ENCODE measurements at places on chromosomes 12 and 14.

DNA sequence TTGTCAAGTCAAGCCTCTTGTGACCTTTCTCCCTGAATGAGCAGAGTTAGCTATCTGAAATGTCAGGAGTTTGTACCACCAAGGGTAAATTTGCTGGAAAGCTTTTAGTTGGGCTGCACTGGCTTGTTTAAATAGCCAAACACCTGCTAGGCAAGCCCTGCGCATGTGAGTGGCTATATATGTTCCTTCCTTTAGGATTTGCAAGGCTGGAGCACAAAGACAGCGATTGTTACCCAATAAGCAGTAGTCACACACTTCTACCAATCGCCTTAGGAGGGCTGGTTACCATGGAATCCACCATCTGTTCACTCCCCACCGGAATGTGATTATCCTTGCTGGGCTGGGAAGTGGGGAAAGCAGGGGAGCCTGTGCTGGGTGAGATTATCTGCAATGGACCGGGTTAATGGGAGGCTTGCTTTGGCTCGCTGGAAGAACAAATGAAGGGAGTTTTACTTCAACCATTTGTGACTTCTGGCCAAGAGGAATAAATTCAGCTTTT is 102.5 kb downstream of the FGD4 start:
- DNase-seq = peak; percentile 74

DNA sequence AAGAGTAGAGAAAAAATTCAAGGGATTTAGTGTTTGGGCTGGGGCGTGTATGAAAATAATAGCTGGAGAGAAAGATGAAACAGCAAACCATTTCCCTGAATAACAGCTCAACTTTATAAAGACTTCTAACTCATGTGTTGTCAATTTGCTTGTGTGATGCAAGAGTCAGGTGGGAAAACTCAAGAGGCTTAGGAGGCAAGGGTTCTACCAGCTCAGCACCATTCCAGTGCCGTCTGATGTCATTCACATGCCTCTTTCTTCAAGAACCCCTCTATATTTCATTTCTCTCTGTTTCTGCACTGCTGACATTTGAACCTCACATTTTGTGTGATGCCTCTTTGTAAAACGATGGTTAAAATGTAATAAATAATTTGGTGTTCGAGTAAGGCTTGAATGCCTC is 192.2 kb downstream of the PRKD1 start:
- no peak for DNase-seq

- no peak for DNase-seq
These were observed 27.3 kb downstream of the ABCD2 start for GRCh38 chr12:39592295-39592694.

DNA sequence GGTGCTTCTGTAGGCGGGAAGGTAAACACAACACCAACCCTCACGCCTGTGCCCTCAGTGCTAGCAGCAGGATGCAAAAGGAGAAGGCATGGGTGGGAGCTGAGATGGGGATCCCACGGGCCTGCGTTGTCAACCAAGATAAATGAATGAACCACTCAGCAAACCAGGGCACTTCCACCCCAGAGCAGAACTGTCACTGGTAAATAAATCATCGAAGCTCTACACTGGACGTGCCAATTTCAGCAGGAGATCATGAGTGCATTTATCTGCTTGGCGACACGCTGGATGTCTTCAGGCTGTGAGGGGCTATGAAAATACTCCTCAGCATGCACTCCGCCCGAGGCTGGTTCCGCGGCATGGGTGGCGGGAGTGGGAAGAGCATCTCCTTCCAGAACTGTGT is 33.2 kb downstream of the HSPB8 start:
- DNase-seq = no peak

DNA sequence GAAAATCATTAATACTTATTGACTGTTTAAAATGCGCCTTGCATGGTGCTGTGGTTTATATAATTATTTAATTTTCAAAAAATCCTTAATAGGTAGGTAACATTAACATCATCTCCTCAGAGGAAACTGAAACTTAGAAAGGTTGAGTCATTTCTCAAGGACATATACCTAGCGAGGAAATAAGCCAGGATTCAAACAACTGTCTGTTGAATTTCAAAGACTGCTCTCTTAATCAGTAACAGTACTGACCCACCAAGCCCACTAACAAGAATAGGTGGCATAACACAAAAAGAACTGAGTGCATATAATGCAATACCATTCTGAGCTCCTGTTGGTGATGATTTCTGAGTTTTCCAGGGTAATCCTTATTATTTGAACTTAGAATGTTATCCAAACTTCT is 174.3 kb downstream of the SOX5 start:
- DNase-seq = no peak

DNA sequence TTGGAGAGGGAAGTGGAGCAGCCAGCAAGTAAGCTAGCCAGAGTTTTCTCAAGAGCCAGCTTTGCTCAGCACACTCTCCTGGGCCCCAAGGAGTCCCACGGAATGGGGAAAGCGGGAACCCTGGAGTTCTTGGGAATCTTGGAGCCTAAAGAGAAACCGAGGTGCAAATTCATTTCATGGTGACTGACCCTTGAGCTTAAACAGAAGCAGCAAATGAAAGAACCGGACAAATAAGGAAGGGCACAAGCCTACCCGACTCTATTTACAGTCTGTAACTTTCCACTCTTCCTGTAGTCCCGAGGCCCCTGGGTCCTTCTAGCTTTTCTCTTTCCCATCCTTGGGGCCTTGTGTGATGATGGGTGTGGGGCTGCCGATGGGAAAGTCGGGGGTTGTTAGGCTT is 18.1 kb upstream of the TIGAR start:
- DNase-seq = no peak

DNA sequence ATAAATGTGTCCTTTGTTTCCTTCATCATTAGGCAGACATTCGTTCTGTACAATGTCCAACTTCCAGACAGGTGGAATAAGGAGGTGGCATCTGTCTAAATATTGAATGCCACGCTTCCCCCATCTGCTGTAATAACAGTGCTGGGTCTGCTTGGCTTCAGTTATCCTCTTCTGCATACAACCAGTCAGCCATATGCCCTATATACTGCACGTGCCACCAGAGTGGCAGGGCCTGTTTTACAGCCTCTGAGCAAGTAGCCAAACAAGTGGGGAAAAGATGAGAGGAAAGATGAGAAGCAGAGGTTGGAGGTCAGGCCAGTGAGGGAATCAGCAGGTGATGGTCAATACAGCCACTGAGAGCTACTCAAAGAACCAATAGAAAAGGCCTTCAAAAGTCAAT is 55.4 kb downstream of the OTX2 start:
- DNase-seq = no peak

DNA sequence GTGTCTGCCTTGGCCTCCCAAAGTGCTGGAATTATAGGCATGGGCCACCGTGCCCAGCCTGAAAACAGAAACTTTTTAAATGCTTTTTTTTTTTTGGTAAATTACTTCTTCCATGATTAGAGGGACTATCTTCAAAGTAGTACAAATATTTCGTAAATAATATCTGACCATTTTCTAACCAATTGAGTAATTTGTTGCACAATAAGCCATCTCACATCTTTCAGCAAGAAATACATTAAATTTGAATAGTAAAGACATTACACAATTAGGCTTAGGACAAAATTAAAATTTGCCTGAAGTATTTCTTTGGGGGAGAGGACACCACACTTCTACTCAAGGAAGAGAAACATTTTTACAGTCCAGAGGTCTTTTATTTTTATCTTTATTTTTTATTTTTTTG is 84.7 kb upstream of the STRN3 start:
- no peak for DNase-seq

GRCh38 chr14:25090716-25091454 is 40.9 kb upstream of the STXBP6 start:
- no peak for DNase-seq

DNA sequence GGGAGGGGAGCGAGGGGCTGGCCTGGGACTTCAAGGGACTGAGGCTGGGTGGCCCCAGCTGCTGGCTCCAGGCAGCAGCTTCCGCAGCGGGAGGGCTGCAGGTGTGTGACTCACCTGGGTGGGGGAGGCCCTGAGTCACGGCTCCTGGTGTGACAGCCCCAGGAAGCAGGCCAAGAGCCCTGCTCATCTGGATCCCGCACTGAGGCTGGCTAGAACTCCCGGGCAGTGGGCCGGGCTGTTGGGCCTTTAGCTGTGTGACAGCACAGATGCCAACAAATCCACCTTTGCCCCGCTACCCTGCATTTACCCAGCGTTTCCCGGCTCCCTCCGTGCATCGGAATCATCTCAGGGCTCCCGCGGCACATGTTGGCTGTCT is 180.0 kb upstream of the PRMT8 start:
- no peak for DNase-seq

DNA sequence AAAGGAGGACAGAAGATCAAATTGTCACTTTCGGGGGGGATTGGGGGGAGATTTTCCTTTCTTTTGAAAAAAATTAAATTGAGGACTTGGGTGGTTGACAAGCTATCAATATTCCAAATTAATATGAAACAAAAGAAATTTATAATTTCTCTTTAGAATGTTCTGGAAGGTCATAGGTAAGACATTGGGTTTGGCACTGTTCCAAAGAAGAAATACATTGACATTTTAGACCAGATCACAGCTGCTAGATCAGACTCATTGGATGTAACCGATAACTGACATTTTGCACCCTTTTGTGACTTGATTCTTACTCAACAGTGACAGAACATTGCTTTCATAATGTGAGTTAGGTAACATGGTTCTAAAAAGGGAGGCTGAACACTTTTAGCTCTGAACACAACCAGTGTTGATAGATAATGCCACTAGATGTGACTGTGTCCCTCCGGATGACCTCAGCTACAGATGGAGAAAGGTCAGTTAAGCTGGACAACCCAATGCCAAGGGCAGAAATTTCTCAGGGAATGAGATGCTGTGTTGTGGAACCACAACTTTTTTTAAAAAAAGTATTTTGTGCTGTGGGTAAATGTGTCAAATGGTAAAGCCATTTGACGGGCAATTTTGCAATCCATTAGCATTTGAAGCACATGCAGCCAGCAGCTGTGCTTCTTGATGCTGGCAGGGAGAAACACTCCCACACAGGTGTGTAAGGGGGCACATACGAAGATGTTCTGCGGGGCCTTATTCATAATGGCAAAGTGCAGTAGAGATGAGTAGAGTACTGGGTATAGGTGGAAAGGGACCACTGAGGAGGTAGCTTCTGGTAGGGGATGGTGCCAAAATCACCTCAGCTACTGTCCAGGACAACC is 62.9 kb downstream of the RFX4 start:
- no peak for DNase-seq

DNA sequence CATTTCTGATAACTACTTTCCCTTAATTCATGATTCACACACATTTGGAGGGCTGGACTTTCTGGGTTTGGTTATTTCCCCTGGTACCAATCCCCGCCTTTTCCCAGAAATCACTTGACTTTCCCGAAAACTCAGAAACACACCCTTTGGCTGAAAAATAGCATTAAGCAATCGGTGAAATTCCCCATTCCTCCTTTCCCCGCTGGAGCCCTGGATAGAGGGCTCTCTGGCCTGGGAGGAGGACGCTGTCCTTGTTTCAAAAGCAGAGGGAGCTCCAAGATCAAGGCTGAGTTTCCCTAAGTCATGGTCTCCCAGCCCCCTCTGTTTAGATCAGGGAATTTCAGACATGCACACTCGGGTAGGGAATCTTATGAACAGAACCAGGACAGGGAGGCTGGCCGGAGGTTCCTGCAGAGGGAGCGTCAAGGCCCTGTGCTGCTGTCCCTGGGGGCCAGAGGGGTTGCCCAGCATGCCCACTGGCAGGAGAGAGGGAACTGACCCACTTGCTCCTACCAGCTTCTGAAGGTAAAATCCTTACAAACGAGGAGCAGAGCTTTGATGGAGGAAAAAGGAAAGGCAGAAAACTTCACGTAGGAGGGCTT is at the start of gene C1S:
TSS of gene C1S (plus strand) at position 366 of the 602 bp plus-strand sequence. CDS start 1,195 bp downstream, outside the sequence.
- DNase-seq = peak; percentile 23

DNA sequence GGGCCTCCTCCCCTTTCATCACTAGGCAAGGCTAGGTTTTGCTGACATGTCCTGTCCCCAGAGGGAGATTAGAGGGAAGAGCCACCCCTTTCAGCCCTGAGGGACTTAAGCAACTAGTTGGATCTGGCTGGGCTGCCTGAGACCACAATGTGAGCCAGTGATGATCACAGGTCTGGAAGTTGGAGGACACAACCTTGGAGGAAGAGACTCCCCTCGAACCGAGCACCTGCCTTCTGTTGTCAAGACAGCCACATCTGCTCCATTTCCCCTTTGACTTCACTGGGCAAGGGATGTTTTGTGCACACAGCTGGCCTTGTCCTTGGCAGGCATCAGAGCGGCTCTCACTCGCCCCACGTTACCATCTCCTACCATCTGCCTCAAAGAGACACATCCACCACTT is 31.4 kb downstream of the MVK start:
- DNase-seq = no peak

DNA sequence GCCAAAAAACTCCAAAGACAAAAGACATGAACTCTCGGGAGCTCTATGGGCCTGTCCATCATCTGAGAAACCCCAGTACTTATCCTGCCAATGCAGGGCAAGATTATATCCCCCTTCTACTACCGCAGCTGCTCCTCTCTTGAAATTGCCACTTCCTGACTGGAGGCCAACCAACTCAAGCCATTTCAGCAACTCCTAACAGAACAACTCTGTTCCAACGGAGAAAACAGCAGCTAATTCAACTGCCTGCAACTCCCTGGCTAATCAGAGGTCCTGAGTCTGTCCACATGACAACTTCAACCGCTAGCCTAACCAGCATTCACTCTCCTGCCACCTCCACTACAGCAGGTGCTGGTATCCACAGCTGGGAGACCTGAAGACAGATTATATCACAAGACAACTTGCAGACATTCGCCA is 24.1 kb downstream of the CEP83 start:
- peak; percentile 28 for DNase-seq

- DNase-seq = no peak
These were observed 43.4 kb downstream of the PSMA6 start for GRCh38 chr14:35335388-35336092.

DNA sequence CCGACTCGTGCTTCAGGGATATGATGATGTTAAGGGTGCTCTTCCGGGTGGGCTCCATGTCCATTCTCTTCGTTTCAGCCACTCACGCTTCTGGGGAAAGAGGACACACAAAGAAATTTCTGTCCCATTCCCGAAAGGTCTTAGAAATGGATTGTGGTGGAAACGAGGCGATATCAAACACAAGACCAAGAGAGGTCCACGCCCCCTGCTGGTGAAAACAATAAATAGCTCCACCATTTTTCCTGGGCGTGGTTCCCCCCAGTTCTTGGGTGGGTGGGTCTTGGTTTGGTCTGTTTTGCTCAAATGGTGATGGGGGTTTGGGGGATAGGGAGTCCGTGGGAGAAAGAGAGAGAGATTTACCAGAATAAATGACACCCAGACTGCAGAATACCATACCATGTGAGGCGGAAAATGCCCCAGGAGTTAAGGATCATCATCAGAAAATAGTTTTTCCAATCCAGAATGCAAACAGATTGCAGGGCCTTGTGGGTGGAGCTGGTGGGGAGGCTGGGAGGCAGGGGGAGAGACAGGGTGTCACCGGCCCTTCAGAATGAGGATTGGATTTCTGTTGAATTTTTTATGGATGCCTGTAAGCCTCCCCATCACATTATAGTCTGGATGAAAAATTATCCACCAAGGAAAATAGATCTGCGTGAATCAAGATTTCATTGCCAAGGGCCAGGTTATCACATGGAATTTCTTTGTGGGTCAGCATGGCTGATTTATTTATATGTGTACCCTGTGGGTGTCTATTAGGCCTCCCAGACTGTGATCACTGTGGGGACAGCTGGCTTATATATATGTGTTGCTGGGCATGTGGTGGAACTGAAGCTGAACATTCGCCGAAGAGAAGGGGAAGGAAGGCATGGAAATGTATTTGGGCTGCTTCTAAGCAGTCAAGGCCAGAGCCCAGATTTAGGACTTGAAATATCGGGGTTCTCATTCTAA is 55.8 kb downstream of the SRRM4 start:
- DNase-seq = peak; percentile 31
